SHP77 (cell line): ENCODE measurements at places on chromosomes 6 and 20.
A peak's percentile ranks its signal among the peaks of the same experiment; 100 is the strongest.

- DNase-seq, result peak; percentile 75
These were observed 159.9 kb downstream of the OR2B2 start for GRCh38 chr6:27752038-27752885.

DNA sequence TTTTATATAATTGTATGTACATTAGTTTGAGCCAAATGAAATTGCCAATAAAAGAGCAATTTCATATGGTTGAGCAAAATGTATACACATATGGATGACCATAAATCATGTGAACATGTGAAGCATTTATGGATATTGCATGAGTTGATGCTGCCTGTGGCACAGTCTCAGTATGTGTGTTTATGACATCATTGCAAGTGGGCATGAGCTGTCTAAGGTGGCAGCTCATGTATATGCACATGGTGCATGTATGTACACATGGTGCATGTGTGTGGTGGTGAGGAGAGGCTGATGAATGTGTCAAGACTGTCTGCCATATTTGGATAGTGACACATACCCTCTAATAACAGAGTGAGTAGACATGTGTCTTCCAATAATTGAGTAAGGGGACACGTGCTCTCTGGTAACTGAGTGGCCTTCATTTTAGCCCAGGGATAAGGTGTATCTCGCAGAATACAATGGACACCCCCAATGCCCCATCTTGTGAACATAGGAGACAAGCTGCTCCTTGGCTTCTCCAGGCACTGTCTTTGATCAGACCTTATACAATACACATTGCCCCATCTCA, 208.8 kb downstream of the DHX35 start:
- no peak for DNase-seq

GRCh38 chr6:93784794-93785693, 365.7 kb upstream of the EPHA7 start:
- DNase-seq, result no peak

DNA sequence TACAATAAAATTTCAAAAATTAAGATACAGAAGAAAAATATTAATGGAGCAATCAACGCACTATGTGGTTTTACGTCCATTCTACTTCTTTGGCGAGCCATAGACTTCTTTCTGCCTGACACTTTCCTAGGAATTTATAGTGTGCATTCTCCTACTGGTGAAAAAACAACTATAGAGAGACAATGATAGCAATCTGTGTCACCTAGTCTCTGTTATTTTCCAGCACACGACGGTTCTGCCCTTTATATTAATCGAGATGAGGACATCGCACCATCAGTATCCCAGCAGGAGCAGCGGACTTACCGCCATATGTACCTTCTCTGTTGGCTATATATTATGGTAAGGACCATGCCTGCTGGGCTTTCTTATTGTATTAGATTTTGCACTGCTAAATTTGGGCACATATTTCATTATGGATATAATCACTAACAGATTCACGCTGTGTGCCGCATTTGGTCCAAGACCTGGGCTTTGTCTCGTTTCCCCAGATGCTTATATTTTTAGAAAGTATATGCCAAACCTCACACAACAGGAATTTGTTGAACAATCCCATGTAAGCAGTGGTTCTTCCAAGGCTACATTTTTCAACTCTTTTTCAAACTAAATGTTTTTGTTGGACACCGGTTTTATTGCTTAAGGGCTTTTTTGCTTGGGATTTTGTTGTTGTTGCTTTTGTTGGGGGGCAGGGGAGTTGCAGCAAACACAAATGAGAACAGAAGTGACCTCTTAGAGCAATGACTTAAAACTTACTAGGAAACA, 166.4 kb downstream of the ADAT2 start:
- DNase-seq, result no peak

DNA sequence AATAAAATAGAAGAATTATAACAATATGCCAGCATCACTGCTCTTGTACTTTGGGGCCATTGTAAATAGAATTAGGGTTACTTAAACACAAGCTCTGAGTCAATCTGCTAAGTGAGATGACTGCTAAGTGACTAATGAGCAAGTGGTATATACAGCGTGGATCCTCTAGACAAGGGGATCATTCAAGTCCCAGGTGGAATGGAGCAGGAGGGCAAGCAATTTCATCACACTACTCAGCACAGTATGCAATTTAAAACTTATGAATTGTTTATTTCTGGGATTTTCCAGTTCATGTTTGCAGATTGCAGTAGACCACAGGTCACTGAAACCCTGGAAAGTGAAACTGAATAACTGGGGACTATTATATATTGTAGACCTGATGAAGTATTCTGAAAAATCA, 235.3 kb downstream of the BTBD3 start:
- DNase-seq, result no peak

DNA sequence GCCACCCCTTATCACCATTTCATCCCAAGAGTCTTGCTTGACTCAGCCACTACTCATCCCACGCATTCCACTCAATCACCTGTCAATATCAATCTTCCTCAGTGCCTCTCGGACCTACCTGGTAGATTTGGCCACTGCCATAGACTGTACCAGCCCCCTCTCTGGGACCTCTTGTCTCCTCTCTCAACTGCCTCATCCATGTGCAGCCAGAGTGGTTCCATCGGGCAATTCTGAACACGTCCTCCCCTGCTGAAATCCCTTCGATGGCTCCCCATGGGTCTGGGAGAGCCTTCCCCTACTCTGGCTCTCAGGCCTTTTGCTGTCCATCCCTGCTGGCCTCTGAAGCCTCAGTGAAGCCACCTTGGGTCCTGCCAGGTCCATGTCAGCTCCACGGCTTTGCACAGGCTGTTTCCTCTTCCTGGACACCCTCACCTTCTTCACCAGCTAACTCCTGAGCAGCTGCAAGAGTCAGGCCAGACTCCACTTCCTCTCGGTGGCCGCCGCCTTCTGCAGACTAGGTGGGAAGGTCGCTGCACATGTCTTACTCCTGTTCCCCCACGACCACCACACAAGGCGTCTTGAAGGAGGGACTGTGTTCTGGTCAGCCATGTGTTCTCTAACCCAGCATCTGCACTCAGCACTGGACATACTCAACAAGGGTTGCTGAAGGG, 120.4 kb downstream of the TOX2 start:
- no peak for DNase-seq
